ENCODE measurements at places on chromosomes 5 and 9.

- DNase-seq = peak; percentile 31
These were observed 655.5 kb upstream of the ZNF608 start for GRCh38 chr5:125401724-125402622.

- DNase-seq = peak; percentile 64
These were observed 133.8 kb upstream of the SLC24A2 start for GRCh38 chr9:19922476-19923118.

DNA sequence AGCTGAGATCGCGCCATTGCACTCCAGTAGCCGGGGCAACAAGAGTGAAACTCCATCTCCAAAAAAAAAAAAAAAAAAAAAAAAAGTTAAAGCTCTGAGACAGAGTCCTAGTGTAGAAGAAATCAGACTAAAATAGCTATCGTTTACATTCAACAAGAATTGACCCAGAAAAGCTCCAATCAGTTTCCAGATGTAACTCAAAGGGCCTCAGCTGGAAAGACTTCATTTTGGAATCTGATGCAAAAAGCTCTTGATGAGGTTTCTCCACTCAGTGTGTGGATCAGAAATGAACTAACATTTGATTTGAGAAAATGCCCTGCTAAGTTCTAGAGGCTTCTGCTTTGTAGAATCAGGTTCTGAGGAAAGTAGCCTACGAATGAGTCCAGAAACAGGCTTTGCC lies 7.2 kb upstream of the C1QTNF2 start:
- no peak for DNase-seq

GRCh38 chr9:93468763-93469456 lies 15.5 kb upstream of the FAM120AOS start:
- DNase-seq = no peak

DNA sequence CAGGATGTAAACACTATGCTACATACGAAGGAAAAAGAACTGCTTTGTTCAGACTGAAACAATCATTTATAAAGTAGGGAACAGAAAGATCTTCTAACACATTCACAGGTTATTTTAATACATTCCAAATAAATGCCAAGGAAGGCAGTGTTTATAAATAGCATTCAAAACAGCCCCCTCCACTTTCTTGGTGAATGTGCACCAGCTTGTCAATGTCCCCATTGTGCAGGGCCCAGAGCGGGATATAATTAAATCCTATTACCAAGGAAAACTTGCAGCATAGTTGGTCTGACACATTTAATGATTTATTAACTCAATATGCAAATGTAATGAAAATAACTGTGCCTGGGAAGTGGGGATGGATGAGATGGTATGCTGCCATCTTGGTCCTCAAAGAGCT lies 135.9 kb upstream of the RAD23B start:
- DNase-seq = no peak

- peak; percentile 54 for DNase-seq
These were observed at the start of gene PCDHGB1 for GRCh38 chr5:141349917-141350619. PCDHGB1 (plus strand) TSS chr5:141350099; CDS start chr5:141350261, 162 bp downstream.

GRCh38 chr5:135571066-135571609 lies 7.7 kb downstream of the CXCL14 start:
- no peak for DNase-seq

GRCh38 chr5:150080696-150081435 lies 5.5 kb downstream of the CSF1R start:
- no peak for DNase-seq

DNA sequence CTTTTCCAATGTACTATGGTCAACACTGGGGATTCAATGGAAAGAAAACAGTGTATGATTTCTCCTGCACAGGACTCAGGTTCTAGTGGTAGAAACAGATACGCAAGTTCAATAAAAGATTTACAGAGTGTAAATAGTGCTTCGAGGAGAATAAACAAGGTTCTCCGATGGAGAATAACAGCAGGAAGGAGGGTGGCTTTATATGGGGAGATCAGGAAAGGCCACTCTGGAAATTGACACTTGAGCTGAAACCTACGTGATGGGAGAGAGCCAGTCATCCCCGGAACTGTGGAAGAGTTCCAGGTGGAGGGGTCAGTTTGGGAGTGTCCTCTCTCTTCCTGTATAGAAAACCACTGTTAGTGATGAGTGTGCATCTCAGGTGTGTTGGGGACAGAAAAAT lies 65.9 kb downstream of the GARNL3 start:
- DNase-seq = no peak

DNA sequence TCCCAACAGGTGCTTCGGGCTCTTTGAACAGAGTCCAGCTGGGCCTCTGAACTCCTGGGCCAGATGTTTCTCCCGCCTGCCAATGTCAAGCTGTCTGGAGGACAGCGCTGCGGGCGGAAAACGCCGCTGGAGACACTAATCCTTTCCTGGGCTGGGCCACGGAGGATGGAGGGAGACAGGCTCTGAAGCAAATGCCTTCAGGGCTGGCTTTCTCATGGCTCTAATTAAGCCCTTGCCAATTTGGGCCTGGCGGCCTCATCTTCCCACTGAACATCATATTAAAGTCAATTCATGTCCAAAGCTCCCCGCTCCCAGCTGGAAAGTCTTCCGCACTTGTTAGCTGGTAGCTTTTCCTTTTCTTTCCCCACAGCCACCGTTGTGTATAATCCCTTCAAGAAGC lies 72.7 kb downstream of the NTNG2 start:
- no peak for DNase-seq

DNA sequence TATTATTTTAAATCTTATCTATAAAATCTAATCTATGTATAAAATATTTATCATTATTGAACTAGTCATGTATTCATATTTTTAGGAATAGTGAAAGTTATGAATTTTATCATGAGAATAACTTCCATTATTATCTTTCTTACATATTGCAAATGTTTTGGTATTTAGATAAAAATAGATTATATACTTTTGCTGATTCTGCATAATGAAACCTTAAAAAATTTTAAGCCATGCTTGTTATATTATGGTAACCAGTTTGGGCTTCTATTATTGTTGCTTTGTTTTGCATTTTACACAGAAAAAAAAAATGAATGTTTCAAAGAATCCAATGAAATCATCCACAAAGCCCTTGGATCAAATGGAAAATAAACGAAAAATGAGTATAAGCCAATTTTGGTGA lies 772.5 kb downstream of the NR2F1-AS1 start:
- DNase-seq = no peak

DNA sequence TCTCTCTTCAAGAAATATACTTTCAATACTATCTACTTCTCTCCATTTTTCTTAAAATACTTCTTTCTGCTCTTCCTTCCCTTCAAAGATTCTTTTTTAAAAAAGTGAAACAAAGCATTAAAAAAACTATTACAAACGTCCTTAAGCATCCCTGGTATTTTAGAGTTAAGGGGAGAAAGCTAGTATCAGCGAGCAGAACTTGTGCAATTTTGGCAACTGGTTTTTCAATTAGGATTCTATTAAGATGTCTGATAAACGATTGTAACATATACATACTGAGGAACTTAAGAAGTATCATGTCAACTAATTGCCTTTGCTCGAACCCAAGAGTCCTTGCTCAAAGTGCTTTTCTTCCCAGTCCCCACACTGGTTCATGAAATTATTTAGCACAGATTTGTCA lies 459.2 kb downstream of the BNC2 start:
- no peak for DNase-seq

DNA sequence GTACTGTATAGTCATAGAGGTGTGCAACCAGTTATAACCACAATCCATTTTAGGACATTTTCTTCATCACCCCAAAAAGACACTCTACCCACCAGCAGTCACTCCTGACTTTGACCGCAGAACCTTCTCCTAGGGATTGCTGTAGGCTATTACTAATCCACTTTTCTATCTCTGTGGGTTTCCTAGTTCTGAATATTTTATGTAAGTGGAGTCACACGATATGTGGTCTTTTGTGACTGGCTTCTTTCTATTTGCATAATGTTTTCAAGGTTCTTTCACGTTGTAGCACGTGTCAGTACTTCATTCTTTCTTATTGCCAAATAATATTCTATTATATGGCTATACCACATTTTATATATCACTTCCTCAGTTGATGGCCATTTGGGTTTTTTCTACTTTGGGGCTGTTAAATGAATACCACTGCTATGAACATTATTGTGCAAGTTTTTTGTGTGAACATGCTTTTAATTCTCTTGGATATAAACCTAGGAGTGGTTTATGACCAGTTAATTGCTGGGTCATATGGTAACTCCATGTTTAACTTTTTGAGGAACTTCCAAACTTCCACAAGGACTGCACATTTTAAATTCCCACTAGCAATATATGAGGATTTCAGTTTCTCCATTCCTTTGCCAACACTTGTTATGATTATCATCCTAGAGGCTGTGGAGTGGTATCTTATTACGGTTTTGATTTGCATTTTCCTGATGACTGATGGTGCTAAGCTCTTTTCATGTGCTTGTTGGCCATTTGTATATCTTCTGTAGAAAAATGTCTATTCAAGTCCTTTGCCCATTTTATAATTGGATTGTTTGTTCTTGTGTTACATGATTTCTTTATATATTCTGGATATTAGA lies 37.8 kb downstream of the MRRF start:
- DNase-seq = peak; percentile 7

DNA sequence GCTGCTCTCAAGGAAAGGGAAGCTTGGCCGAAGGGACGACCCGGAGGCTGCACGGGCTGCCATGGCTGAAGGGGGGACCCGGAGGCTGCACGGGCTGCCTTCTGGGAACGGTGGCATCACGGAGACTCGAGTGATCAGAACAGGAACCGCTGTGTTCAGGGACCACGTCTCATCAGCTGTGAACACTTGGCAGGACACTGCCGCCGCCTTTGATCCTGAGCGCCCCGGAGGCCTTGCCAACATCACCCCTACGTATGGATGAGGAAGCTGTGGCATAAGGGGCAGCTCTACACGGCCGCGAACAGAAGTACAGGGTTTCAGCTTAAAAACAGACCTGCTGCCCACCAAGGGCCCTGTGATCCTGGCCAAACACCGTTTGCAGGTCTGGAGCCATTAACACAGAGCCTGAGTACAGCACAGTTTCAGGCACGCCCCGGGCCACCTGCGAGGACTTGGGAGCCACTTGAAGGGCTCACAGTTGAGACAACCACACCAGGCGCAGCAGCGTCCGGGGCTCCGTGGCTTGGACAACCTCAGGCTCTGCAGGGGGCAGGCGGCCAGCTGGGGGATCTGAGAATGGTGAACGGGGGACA lies 23.9 kb upstream of the TERT start:
- DNase-seq = no peak

DNA sequence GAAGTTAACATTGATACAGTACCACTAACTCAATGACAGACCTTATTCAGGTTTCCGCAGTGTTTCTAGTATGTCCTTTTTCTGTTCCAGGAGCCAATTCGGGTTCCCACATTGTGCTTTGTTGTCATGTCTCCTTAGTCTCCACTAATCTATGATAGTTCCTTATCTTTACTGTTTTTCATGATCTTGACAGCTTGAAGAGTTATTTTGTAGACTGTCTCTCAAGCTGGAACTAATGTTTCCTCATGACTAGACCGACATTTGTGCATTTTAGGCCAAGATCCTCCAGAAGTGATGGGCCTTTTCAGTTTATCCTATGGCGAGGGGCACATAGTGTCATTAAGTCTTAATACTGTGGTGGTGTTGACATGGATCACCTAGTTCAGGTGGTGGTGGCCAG lies 104.2 kb downstream of the MACROH2A1 start:
- no peak for DNase-seq

GRCh38 chr5:126416266-126416925 lies 6.8 kb upstream of the GRAMD2B start:
- no peak for DNase-seq

DNA sequence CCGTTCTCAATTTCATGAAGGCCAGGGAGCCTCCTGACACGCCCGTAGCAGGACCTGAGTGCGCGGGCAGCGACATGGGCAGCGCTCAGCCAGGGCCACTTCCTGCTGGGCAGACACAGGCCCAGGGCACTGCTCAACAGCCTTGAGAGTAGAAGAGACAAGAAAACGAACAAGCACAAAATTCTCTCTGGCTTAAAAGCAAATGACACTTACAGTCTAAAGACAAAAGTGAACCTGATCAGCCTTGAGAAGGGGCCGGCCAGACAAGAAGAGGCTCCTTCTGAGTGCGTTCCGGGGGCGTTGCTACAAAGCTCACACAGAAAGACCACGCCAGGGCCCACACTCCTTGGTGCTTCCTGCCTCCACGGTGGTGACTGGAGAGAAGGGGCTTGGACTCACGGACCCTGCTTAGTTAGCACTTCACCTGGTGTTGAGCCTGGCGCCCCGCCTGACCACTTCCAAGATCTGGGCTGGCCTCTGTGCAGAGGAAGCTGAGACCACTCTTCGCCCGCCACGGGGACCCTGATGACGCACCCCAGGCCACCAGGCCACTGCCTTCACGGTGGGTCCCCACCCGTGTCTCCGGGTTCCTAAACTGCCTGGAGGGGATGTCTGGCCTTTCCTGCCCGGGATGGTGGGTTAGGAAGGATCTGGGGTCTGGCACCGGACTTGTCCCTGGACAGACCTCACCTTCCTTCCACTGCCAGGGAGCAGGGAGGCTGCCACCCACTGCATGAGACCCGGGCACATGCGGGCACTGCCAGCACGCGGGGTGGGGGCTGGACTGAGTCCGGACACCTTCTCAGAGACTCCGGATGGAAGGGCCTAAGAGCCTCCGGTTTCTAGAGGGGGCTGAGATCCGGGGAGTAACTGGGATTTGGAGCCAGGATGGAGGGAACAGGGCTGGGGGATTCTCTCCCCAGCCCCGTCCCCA lies 1.3 kb downstream of the SLC12A7 start:
- DNase-seq = no peak

- no peak for DNase-seq
These were observed 99.4 kb downstream of the PSD2 start for GRCh38 chr5:139895046-139895445.

- peak; percentile 22 for DNase-seq
These were observed 145.3 kb upstream of the FST start for GRCh38 chr5:53335115-53335514.

- no peak for DNase-seq
These were observed 20.2 kb upstream of the TJP2 start for GRCh38 chr9:69153707-69154521.

DNA sequence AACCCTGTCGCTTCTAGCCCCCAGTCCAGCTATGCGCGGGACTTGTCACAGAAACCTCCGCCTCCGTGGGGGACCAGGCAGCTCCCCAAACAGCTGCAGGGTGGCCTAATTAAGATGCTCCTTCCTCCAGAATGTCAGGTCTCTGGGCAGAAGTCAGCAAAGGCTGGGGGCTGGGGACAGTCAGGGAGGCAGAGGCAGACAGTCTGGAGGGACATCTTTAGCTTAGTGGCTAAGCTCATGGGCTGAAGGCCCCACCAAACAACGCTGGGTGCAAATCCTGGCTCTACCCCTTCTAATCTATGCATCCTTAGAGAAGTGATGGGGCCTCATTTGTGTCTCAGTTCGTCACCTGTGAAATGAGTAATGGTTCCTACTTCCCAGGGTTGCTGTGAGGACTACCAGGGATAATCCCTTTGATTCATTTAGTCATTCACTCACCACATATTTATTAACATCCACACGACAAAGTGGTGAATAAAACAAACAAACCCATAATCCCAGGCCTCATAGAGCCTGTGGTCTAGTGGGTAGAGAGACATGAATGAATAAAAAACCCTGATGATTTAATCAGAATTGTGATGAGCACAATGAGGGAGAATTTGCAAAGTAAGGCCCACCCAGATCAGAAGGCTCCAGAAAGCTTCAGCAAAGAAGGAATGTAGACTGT lies 20.2 kb upstream of the MED27 start:
- DNase-seq = peak; percentile 55

- DNase-seq = no peak
These were observed 386.1 kb downstream of the NTRK2 start for GRCh38 chr9:85055506-85056202.

- DNase-seq = no peak
These were observed 4.8 kb upstream of the GRIN1 start for GRCh38 chr9:137134191-137134590.

Measured in fibroblast of skin of right quadriceps (primary cell).